Thymus (tissue), 14 donors: ENCODE measurements at places on chromosomes 12 and 14. TPM values are rescaled to one million over a fixed set of nuclear protein-coding genes. Genes with fewer than 3 reads are reported as not detected.

DNA sequence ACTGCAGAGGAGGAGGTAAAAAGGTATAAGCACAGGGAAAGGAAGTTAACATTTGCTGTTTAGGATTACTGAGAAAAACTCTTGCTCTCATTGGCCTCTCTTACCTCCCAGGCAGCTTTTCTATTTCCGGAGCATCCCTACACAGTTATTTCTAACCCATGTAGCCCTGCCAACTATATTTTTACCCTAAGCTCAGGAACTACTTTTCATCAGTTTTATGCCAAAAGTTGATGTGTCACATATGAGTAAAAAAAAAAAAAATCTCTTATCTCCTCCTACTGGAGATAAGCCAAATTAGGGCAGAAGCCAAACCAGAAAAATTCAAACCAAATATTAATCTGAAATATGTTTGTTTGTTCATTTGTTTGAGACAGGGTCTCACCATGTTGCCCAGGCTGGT lies 34.4 kb upstream of the PSMA6 start:
- DNase-seq: no peak
- H3K27ac ChIP-seq: no peak overlapping the region
- H3K4me3 ChIP-seq: no peak overlapping the region
- H3K4me1 ChIP-seq: peaks cover 3% of the 10 kb centered on the region

The GZMB gene
- 7.3 TPM for total RNA-seq

- H3K4me1 ChIP-seq: no peaks in the 10 kb centered on the region
- H3K27me3 ChIP-seq: no peaks in the 10 kb centered on the region
- DNase-seq: no peak
- H3K4me3 ChIP-seq: no peak overlapping the region
- no peak overlapping the region for H3K27ac ChIP-seq
Measured at GRCh38 chr14:99506276-99506675, 25.1 kb downstream of the CCNK start.

DNA sequence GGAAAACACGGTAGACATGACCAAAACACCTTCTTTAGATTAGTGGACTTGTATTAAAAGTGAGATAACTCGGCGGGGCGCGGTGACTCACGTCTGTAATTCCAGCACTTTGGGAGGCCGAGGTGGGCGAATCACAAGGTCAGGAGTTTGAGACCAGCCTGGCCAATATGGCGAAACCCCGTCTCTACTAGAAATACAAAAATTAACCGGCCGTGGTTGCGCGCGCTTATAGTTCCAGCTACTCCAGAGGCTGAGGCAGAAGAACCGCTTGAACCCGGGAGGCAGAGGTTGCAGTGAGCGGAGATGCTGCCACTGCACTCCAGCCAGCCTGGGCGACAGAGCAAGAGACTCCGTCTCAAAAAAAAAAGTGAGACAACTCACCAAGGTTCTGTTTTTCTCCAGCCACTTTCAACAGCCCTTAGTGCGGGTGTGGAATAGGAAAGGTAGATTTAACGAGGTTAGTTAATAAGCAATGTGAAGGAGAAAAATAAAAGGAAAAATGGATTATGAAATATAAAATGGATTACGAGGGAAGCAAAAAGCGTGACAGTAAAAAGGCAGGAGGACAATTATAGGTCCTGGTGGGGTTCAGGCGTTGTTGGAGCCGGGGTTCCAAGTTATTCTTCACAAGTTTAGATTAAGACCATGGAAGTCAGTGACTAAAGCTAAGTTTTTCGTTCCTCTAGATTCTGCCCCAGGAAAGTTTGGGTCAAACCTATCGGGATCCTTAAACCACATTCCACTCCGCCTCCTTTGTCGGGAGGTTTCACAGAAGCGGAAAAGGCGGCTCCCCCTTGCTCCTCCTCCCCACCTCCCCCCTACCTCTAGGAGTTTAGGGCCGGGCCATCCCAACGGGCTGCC lies 534 bp downstream of the PPP2R3C start:
- H3K4me1 ChIP-seq: peaks cover 20% of the 10 kb centered on the region
- no peaks in the 10 kb centered on the region for H3K27me3 ChIP-seq
- peak overlapping the region; percentile 81 for H3K4me3 ChIP-seq
- DNase-seq: no peak
- peak overlapping the region; percentile 99 for H3K27ac ChIP-seq

The TTC7B gene
- 3.2 TPM for total RNA-seq

DNA sequence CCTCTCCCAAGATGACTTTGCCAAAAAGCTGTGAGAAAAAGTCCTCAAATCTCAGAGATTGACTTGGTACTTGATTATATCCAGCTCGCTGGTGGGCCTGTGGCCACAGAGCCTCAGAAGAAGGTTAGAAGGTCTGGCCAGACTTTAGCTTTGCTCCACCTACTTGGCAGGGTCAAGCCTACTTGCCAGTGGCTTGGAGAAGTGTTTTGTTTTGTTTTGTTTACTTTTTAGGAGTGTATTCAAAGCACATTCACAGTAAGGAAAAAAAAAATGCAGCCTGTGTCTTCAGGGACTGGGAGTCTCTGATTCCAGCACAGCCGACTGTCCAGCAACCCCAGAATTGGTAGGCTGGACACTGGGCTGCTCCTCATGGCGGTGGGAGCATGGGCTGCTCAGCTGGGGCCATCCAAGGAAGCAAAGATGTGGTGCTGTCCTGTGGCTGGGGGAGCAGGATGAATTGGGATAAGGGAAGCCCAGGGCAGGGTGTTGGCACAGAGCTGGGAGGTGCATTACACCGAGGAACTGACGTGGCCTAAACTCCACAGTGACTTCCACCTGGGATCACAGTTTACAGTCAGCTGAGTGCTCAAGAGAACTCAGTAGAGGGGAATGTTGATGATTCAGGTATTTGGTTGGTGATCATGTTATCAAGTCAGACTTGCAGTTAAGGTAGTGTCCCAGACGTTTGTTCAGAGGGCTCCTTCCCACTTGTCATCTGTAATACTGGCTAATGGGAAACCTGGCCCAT lies 73.5 kb downstream of the PPP2R5C start:
- H3K36me3 ChIP-seq: peaks cover 42% of the 10 kb centered on the region
- no peak overlapping the region for H3K27ac ChIP-seq
- no peaks in the 10 kb centered on the region for H3K27me3 ChIP-seq
- DNase-seq: no peak

- H3K36me3 ChIP-seq: no peaks in the 10 kb centered on the region
- no peaks in the 10 kb centered on the region for H3K27me3 ChIP-seq
- peak; percentile 56 for DNase-seq
- H3K4me3 ChIP-seq: peak overlapping the region; percentile 44
- peaks cover 28% of the 10 kb centered on the region for H3K4me1 ChIP-seq
Measured at GRCh38 chr14:21923820-21924219, 250.2 kb upstream of the OR4E1 start.

DNA sequence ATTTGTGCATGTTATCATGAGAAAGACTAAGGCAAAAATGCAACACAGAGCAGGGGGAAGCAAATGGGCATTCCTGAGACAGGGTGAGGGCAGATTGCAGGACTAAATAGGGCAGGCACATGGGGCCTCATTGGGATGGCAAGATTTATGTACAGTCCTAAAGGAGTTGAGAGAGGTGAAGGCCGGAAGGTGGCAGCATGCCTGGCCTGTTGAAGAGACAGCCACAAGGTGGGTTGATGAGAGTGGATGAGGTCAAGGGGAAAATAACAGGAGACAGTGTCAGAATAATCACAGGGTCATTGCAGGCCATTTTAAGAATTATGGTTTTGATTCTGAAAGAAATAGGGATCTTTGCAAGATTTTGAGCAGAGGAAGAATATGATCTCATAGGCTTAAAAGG lies 21.0 kb downstream of the PAH start:
- no peaks in the 10 kb centered on the region for H3K4me1 ChIP-seq
- H3K4me3 ChIP-seq: no peak overlapping the region
- H3K27me3 ChIP-seq: no peaks in the 10 kb centered on the region
- no peaks in the 10 kb centered on the region for H3K36me3 ChIP-seq
- H3K27ac ChIP-seq: no peak overlapping the region

The KRT3 gene
- 0.14 TPM for total RNA-seq

The CEBPE gene
- total RNA-seq: 2.5 TPM

The KRT73 gene
- 0.28 TPM for total RNA-seq

GRCh38 chr12:128801879-128802391 lies 21.8 kb downstream of the SLC15A4 start:
- H3K27me3 ChIP-seq: no peaks in the 10 kb centered on the region
- H3K27ac ChIP-seq: no peak overlapping the region
- H3K4me1 ChIP-seq: no peaks in the 10 kb centered on the region
- no peak for DNase-seq
- peaks cover 51% of the 10 kb centered on the region for H3K36me3 ChIP-seq

DNA sequence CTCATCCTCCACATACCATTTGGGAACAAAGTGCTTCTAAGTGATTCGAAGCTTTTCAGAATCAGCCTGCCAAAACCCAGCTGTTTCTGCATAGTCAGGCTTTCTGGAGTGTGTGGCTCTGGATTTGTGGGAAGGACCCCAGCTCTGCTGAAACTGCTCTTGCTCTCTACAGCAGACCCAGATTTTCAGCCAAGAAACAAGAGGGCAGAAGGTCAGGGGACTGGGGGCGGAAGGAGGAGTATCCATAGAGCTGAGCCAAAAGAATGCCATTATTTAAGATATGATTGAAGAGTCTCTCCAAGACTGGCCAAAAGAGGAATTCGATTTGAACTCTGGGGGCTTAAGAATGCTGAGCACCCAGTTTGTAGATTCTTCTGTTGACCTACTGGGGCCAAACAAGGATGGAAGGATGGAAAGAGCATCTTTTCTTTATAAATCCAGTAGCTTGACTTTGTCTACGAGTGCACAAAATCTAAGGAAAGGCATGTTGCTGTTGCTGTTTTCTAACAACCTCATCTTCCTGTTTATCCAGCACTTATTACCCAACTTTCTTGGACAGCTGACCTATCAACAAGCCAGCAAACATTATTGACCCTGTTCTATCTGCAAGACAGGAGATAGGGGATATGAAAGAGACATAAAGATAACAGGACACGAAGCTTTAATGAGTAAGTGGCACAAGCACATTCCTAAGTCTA lies 29.2 kb downstream of the FBLN5 start:
- H3K27me3 ChIP-seq: no peaks in the 10 kb centered on the region
- no peak for DNase-seq
- H3K4me3 ChIP-seq: no peak overlapping the region
- H3K4me1 ChIP-seq: no peaks in the 10 kb centered on the region
- H3K27ac ChIP-seq: no peak overlapping the region

DNA sequence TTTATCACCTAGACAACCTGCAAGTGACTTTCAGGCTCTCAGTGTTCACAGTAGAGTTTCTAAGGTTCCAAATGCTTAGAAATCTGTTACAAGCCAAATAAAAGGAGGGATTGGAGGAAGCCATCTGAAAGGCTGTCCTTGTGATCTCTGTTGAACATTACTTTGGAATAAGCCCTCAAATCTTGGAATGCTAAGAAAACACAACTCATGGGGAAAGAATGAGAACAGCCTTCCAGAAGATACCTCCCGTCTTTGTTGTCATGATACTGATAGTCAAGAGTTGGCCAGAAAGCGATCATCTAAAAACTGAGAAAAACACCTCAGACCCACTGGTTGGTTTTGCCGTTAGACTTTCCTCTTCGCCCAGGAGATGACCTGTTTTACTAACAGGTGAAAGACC lies 44.4 kb upstream of the KCNK13 start:
- peaks cover 32% of the 10 kb centered on the region for H3K36me3 ChIP-seq
- H3K4me1 ChIP-seq: no peaks in the 10 kb centered on the region
- no peaks in the 10 kb centered on the region for H3K27me3 ChIP-seq
- no peak overlapping the region for H3K27ac ChIP-seq

GRCh38 chr12:29226616-29227015 lies 77.5 kb downstream of the FAR2 start:
- no peak for DNase-seq
- no peak overlapping the region for H3K27ac ChIP-seq
- H3K36me3 ChIP-seq: no peaks in the 10 kb centered on the region
- H3K4me3 ChIP-seq: no peak overlapping the region
- no peaks in the 10 kb centered on the region for H3K27me3 ChIP-seq
- no peaks in the 10 kb centered on the region for H3K4me1 ChIP-seq

GRCh38 chr12:32516230-32516629 lies 116.9 kb downstream of the FGD4 start:
- no peak overlapping the region for H3K4me3 ChIP-seq
- H3K27me3 ChIP-seq: no peaks in the 10 kb centered on the region
- H3K4me1 ChIP-seq: peaks cover 7% of the 10 kb centered on the region
- H3K27ac ChIP-seq: no peak overlapping the region
- no peak for DNase-seq

- DNase-seq: no peak
- no peak overlapping the region for H3K27ac ChIP-seq
- no peaks in the 10 kb centered on the region for H3K36me3 ChIP-seq
- no peaks in the 10 kb centered on the region for H3K27me3 ChIP-seq
- H3K4me3 ChIP-seq: no peak overlapping the region
Measured at GRCh38 chr14:51304438-51304837, 64.4 kb downstream of the TMX1 start.

GRCh38 chr12:49339464-49339861 lies 2.5 kb upstream of the C1QL4 start:
- peaks cover 95% of the 10 kb centered on the region for H3K27me3 ChIP-seq
- H3K27ac ChIP-seq: no peak overlapping the region
- peaks cover 38% of the 10 kb centered on the region for H3K4me1 ChIP-seq
- no peaks in the 10 kb centered on the region for H3K36me3 ChIP-seq

DNA sequence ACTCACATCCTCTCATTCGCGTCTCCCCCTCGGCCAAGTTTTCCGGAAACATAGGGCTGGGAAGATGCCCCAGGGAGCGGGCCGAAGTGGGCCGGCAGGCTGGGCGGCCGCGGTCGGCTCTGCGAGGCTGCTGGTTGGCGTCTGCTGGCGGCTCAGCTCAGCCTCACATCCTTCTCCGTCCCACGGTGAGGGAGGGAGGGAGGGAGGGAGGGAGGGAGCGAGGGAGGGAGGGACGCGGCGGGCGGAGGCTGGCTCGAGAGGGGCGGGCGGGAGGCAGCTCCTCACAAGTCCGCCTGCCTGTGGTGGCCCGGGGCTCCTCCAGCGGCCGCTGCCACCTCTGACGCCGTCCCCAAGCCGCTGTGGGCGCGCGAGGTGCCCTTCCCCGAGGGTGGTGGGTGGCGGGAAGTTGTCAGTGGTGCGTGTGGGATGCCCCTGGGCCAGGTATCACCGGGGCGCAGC lies 93.8 kb downstream of the RFLNA start:
- no peaks in the 10 kb centered on the region for H3K27me3 ChIP-seq
- peak overlapping the region; percentile 30 for H3K4me3 ChIP-seq
- H3K36me3 ChIP-seq: peaks cover 59% of the 10 kb centered on the region

- no peak for DNase-seq
- H3K27me3 ChIP-seq: no peaks in the 10 kb centered on the region
- H3K4me1 ChIP-seq: no peaks in the 10 kb centered on the region
- peaks cover 3% of the 10 kb centered on the region for H3K36me3 ChIP-seq
- no peak overlapping the region for H3K27ac ChIP-seq
Measured at GRCh38 chr12:2919249-2919648, 28.6 kb downstream of the TULP3 start.

DNA sequence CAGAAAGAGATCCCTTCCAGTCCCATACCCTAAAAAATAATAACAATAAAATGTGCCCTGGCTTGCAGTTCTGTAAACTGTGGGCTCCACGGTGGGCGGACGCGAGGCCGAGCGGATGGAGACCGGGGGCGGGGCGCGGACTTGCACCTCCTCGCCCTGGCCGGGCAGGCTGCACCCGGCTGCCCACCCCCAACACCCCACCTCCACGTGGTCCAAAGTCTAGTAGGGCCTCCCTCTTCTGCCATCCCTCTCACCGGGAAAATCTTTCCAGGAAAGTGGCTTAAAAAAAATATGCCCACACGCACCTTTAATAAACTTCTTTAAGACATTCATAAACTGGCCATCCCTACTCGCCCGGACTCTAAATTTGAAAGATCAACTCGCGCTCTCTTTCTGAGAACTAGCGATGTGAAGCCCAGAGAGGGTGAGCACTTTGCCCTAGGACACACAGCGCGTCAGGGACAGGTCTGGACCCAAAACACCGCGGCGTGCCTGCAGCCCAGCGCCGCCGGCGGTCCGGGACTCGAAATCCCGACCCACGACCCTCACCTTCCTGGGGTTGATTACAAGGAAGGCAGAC lies 1.9 kb upstream of the BCL11B start:
- H3K4me1 ChIP-seq: peaks cover 20% of the 10 kb centered on the region
- H3K27me3 ChIP-seq: peaks cover 33% of the 10 kb centered on the region
- no peak overlapping the region for H3K27ac ChIP-seq
- peak overlapping the region; percentile 99 for H3K4me3 ChIP-seq
